ENCODE measurements at places on chromosomes 13 and 19. TPM values are rescaled to one million over a fixed set of nuclear protein-coding genes. Genes with fewer than 3 reads are reported as not detected.

Gene CLIP3
- total RNA-seq: 11.9 TPM

Gene SHANK1
- total RNA-seq: not detected

Gene COX7A1
- 11.7 TPM for total RNA-seq

Gene PTPRH
- total RNA-seq: 176 TPM

Gene PSG6
- not detected for total RNA-seq

Gene HCST
- total RNA-seq: 9.4 TPM

Gene ZNF208
- not detected for total RNA-seq

Gene ZNF439
- 16.4 TPM for total RNA-seq

Gene NLRP4
- not detected for total RNA-seq

Gene PCDH17
- total RNA-seq: 1.2 TPM

Gene CCNA1
- total RNA-seq: not detected

Gene TNNT1
- total RNA-seq: not detected

Gene INTS6
- total RNA-seq: 24.7 TPM

DNA sequence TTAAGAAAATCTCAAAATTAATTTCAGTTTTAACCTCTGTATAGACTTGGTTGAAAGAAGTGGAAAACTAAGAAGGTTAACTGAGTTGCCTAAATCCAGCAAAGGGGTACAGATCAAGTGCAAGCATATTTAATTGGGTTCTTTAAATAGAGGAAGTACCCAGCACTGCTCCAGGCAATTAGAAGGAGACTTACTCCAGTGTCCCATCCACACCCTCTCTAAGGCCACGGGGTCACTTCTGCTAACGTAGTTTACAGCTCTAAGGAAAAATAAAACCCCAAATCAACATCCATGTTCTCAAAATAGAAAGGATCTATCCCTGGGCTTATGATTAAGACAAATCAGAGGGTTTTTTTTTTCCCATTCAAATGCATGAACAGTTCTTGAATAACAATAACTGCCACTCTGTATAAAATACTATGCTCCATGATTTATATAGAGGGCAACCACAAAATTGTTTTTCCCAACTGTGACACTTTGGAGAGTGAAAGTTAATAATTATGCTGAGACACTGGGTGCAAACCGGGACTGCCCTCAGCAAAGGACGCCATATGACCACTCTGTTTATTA, 4.6 kb downstream of the FRY start:
- DNase-seq: peak; percentile 27
- H3K4me3 ChIP-seq: no peak overlapping the region
- no peaks in the 10 kb centered on the region for H3K36me3 ChIP-seq
- peaks cover 5% of the 10 kb centered on the region for H3K27me3 ChIP-seq
- peaks cover 56% of the 10 kb centered on the region for H3K4me1 ChIP-seq
- H3K27ac ChIP-seq: peak overlapping the region; percentile 51

- no peak overlapping the region for H3K27ac ChIP-seq
- H3K4me3 ChIP-seq: no peak overlapping the region
- no peak for DNase-seq
- no peaks in the 10 kb centered on the region for H3K36me3 ChIP-seq
- no peaks in the 10 kb centered on the region for H3K4me1 ChIP-seq
Observed at GRCh38 chr13:81089371-81090157, 748.6 kb upstream of the SPRY2 start.

DNA sequence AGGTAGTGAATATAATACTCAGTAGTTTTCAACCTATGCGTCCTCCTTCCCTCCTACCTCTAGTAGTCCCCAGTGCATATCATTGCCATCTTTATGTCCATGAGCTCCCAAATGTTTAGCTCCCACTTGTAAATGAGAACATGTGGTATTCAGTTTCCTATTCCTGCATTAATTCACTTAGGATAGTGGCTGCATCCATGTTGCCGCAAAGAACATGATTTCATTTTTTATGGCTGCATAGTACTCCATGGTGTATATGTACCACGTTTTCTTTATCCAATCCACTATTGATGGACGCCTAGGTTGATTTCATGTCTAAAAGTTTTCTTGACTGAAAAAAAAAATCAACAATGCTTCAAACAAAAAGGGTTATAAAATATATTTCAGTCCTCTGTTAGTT, 303.4 kb upstream of the SGCG start:
- H3K36me3 ChIP-seq: no peaks in the 10 kb centered on the region
- no peaks in the 10 kb centered on the region for H3K27me3 ChIP-seq
- no peak overlapping the region for H3K4me3 ChIP-seq

GRCh38 chr13:100235311-100235901, 146.5 kb downstream of the PCCA start:
- no peak for DNase-seq
- no peaks in the 10 kb centered on the region for H3K27me3 ChIP-seq
- H3K27ac ChIP-seq: no peak overlapping the region
- no peak overlapping the region for H3K4me3 ChIP-seq

GRCh38 chr19:1087813-1088415, 7.3 kb downstream of the POLR2E start:
- H3K27me3 ChIP-seq: no peaks in the 10 kb centered on the region
- peaks cover 26% of the 10 kb centered on the region for H3K4me1 ChIP-seq
- DNase-seq: peak; percentile 69

GRCh38 chr13:37407156-37407555, 191.4 kb downstream of the POSTN start:
- DNase-seq: no peak
- no peak overlapping the region for H3K4me3 ChIP-seq
- no peaks in the 10 kb centered on the region for H3K4me1 ChIP-seq
- H3K36me3 ChIP-seq: no peaks in the 10 kb centered on the region

GRCh38 chr19:10774893-10775292, 57.0 kb downstream of the DNM2 start:
- no peak overlapping the region for H3K27ac ChIP-seq
- no peak for DNase-seq
- H3K4me3 ChIP-seq: no peak overlapping the region
- H3K36me3 ChIP-seq: no peaks in the 10 kb centered on the region
- H3K27me3 ChIP-seq: no peaks in the 10 kb centered on the region

DNA sequence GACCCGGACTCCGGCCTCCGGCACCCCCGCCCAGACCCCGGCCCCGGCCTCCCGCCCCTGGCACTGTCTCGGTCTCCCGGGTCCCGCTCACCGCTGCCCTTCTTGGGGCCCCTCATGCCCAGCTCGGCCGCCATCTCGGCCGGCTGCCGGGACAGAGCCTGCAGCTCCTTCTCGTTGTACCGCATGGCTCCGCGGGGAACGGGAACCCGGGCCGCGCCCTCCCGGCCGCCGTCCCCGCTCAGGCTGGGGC, 140 bp downstream of the PLEKHJ1 start:
- H3K27ac ChIP-seq: peak overlapping the region; percentile 99
- DNase-seq: no peak
- H3K27me3 ChIP-seq: no peaks in the 10 kb centered on the region
- H3K4me3 ChIP-seq: peak overlapping the region; percentile 85
- H3K4me1 ChIP-seq: peaks cover 61% of the 10 kb centered on the region

DNA sequence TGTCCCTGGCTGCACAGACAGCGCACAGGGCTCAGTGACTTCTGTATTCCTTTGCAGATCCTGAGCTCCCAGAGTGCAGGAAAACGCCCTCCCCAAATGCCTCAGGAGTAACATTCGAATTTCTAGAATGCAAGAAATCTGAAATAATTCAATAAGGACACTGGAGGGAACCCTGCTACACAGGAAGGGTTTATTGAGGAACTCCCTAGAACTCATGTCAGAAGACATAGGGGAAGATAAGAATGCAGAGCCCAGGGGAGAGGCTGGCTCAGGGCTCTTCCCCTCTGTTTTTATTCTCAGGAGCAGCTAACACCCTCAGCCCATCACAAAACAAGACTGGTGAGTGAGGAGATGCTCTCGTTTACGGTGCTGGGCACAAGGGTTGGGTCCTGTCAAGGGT, 6.8 kb downstream of the LILRA1 start:
- no peak overlapping the region for H3K27ac ChIP-seq
- no peaks in the 10 kb centered on the region for H3K4me1 ChIP-seq
- no peak overlapping the region for H3K4me3 ChIP-seq
- H3K27me3 ChIP-seq: no peaks in the 10 kb centered on the region

GRCh38 chr13:46655377-46656180, 102.6 kb downstream of the LRCH1 start:
- no peak overlapping the region for H3K4me3 ChIP-seq
- peaks cover 25% of the 10 kb centered on the region for H3K4me1 ChIP-seq
- no peaks in the 10 kb centered on the region for H3K27me3 ChIP-seq
- peak overlapping the region; percentile 74 for H3K27ac ChIP-seq
- DNase-seq: no peak

GRCh38 chr13:93398167-93399035, 171.8 kb downstream of the GPC6 start:
- H3K27ac ChIP-seq: no peak overlapping the region
- no peaks in the 10 kb centered on the region for H3K27me3 ChIP-seq
- DNase-seq: no peak
- no peaks in the 10 kb centered on the region for H3K36me3 ChIP-seq
- H3K4me3 ChIP-seq: no peak overlapping the region
- no peaks in the 10 kb centered on the region for H3K4me1 ChIP-seq

- H3K27me3 ChIP-seq: no peaks in the 10 kb centered on the region
- H3K36me3 ChIP-seq: no peaks in the 10 kb centered on the region
- no peak for DNase-seq
- no peaks in the 10 kb centered on the region for H3K4me1 ChIP-seq
- H3K27ac ChIP-seq: no peak overlapping the region
Observed at GRCh38 chr13:44843403-44843802, 145.9 kb downstream of the NUFIP1 start.

- H3K4me1 ChIP-seq: no peaks in the 10 kb centered on the region
- H3K27me3 ChIP-seq: no peaks in the 10 kb centered on the region
- H3K36me3 ChIP-seq: no peaks in the 10 kb centered on the region
- DNase-seq: no peak
Observed at GRCh38 chr13:48216204-48216711, 16.7 kb upstream of the ITM2B start.

DNA sequence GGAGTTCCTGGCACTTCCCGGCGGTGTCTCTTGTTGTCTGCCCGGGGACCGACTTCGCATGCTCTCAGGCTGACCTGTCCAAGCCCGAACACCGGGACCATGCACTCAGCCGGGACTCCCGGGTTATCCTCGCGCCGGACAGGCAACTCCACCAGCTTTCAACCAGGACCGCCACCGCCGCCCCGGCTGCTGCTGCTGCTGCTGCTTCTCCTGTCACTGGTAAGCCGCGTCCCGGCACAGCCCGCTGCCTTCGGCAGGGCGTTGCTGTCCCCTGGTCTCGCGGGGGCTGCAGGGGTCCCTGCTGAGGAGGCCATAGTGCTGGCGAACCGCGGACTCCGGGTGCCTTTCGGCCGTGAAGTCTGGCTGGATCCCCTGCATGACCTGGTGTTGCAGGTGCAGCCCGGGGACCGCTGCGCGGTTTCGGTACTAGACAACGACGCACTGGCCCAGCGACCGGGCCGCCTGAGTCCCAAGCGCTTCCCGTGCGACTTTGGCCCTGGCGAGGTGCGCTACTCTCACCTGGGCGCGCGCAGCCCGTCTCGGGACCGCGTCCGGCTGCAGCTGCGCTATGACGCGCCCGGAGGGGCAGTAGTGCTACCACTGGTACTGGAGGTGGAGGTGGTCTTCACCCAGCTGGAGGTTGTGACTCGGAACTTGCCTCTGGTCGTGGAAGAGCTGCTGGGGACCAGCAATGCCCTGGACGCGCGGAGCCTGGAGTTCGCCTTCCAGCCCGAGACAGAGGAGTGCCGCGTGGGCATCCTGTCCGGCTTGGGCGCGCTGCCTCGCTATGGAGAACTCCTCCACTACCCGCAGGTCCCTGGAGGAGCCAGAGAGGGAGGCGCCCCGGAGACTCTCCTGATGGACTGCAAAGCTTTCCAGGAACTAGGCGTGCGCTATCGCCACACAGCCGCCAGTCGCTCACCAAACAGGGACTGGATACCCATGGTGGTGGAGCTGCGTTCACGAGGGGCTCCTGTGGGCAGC, 661 bp downstream of the FREM2 start:
- peaks cover 43% of the 10 kb centered on the region for H3K27me3 ChIP-seq
- no peak overlapping the region for H3K27ac ChIP-seq
- peaks cover 8% of the 10 kb centered on the region for H3K4me1 ChIP-seq
- H3K36me3 ChIP-seq: no peaks in the 10 kb centered on the region
- peak overlapping the region; percentile 44 for H3K4me3 ChIP-seq
- no peak for DNase-seq

DNA sequence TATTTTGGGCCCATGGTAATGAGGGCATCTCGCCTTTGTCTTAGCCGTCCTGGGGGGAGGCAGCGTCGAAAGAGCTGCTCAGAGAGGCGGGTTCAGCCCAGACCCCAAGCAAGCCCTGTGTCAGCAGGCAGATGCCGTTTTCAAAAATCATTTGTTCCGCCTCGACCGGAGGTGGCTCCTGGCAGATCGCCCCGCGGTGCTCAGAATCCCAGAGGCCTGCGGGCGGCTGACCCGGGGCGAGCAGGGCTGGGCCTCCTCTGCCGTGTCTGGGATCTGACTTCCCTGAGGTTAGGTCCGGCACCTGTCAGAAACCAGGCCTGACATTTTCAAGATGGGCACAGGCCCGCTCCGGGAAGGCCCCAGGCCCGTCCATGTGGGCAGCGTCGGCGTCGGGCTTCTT, 36.1 kb downstream of the CRTC1 start:
- no peak overlapping the region for H3K27ac ChIP-seq
- no peaks in the 10 kb centered on the region for H3K27me3 ChIP-seq
- no peaks in the 10 kb centered on the region for H3K36me3 ChIP-seq
- no peaks in the 10 kb centered on the region for H3K4me1 ChIP-seq
- H3K4me3 ChIP-seq: no peak overlapping the region

- no peak overlapping the region for H3K4me3 ChIP-seq
- no peaks in the 10 kb centered on the region for H3K36me3 ChIP-seq
- peaks cover 10% of the 10 kb centered on the region for H3K4me1 ChIP-seq
- H3K27me3 ChIP-seq: no peaks in the 10 kb centered on the region
Observed at GRCh38 chr13:20442798-20443381, 82.8 kb downstream of the CRYL1 start.

GRCh38 chr19:50475736-50476223, 527 bp upstream of the EMC10 start:
- H3K4me3 ChIP-seq: no peak overlapping the region
- DNase-seq: no peak
- H3K4me1 ChIP-seq: peaks cover 16% of the 10 kb centered on the region
- H3K27me3 ChIP-seq: no peaks in the 10 kb centered on the region

- no peak for DNase-seq
- H3K36me3 ChIP-seq: no peaks in the 10 kb centered on the region
- H3K4me3 ChIP-seq: no peak overlapping the region
- H3K4me1 ChIP-seq: no peaks in the 10 kb centered on the region
Observed at GRCh38 chr19:4606921-4607678, 32.2 kb upstream of the TNFAIP8L1 start.

GRCh38 chr13:84445776-84446175, 563.5 kb upstream of the SLITRK1 start:
- H3K36me3 ChIP-seq: no peaks in the 10 kb centered on the region
- H3K4me3 ChIP-seq: no peak overlapping the region
- no peak for DNase-seq
- no peaks in the 10 kb centered on the region for H3K4me1 ChIP-seq

DNA sequence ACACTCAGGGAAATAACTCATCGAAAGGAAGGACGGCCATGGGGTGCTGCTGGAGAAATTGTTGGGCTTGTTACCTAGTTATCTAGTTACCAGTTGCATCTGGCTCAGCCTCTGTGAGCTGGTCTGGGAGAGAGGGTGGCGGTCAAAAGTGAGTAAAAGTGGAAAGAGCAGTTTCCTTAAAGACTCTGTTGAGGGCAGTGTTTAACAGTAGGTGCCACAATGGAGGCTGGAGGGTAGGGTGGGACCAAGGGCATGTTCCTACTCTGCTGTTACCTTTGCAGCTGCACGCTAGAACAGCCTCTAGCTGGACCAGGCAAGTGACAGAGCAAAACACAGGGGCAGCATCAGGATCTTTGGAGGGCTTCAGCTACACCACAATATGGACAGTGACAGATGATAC, 228.8 kb upstream of the STARD13 start:
- DNase-seq: no peak
- no peaks in the 10 kb centered on the region for H3K4me1 ChIP-seq
- no peaks in the 10 kb centered on the region for H3K36me3 ChIP-seq

All from transverse colon (tissue), 4 donors.